ENCODE measurements at places on chromosomes 1 and 21. TPM values are rescaled to one million over a fixed set of nuclear protein-coding genes. Genes with fewer than 3 reads are reported as not detected.

GRCh38 chr1:19695772-19696171 is 31.1 kb downstream of the HTR6 start:
- peaks cover 3% of the 10 kb centered on the region for H3K4me1 ChIP-seq
- no peak overlapping the region for H3K4me3 ChIP-seq
- H3K36me3 ChIP-seq, result no peaks in the 10 kb centered on the region
- no peak for DNase-seq
- peak overlapping the region; percentile 53 for H3K27ac ChIP-seq

Gene KNCN
- not detected for total RNA-seq

- peaks cover 25% of the 10 kb centered on the region for H3K4me1 ChIP-seq
- H3K4me3 ChIP-seq, result peak overlapping the region; percentile 96
- peak; percentile 48 for DNase-seq
- peaks cover 5% of the 10 kb centered on the region for H3K36me3 ChIP-seq
Measured at GRCh38 chr1:15833069-15833679, 14.3 kb upstream of the SPEN start.

- peaks cover 22% of the 10 kb centered on the region for H3K27me3 ChIP-seq
- H3K4me3 ChIP-seq, result no peak overlapping the region
- no peak overlapping the region for H3K27ac ChIP-seq
- H3K36me3 ChIP-seq, result no peaks in the 10 kb centered on the region
- H3K4me1 ChIP-seq, result no peaks in the 10 kb centered on the region
- DNase-seq, result no peak
Measured at GRCh38 chr1:78035121-78035520, 10.6 kb upstream of the GIPC2 start.

DNA sequence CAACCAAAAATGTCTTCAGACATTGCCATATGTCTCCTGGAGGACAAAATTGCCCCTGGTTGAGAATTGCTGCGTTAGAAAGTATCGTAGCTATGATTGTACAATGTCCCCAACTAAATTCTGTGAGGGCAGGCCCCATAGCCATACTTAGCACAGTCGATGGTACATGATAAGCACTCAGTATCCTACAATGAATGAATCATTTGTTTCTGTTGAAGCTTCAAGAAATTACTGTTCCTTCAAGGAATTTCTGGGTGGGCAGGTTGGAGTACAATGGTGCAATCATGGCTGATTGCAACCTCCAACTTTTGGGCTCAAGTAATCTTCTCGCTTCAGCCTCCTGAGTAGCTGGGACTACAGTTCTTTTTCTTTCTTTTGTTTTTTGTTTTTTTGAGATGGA is 4.7 kb downstream of the CAP1 start:
- H3K4me3 ChIP-seq, result peak overlapping the region; percentile 97
- peaks cover 77% of the 10 kb centered on the region for H3K4me1 ChIP-seq
- H3K27me3 ChIP-seq, result no peaks in the 10 kb centered on the region
- DNase-seq, result no peak

DNA sequence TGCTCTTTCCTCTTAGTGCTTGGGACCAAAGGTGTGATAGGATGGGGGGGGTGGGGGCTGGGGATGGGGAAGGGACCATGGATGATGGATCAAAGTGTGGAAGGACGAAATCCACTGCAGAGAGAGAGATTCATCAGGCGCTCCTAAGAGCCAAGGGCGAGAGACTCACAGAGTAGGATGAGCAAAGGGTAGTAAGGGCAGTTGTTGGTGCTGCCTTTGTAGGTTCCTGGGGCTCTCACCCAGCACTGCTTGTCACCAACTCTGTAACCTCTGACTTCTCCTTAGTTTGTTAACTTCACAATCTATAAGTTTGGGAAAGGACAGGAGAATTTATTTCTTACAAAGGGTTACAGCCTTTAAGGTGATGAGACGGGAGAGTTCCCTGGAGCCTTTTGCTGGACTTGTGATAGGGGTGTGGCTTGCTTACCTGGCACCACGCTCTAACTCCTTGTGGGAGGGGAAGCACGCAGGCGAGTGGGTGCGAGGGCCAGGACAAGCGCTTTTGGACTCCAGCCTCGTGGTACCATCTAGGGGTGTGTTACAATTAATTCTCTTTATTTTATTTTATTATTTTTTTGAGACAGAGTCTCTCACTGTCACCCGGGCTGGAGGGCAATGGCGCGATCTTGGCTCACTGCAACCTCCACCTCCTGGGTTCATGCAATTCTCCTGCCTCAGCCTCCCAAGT is 1.6 kb upstream of the PDXK start:
- peaks cover 30% of the 10 kb centered on the region for H3K4me1 ChIP-seq
- H3K27me3 ChIP-seq, result no peaks in the 10 kb centered on the region
- peak overlapping the region; percentile 93 for H3K27ac ChIP-seq
- H3K36me3 ChIP-seq, result no peaks in the 10 kb centered on the region
- DNase-seq, result no peak

Gene GBP4
- 23.1 TPM for total RNA-seq

DNA sequence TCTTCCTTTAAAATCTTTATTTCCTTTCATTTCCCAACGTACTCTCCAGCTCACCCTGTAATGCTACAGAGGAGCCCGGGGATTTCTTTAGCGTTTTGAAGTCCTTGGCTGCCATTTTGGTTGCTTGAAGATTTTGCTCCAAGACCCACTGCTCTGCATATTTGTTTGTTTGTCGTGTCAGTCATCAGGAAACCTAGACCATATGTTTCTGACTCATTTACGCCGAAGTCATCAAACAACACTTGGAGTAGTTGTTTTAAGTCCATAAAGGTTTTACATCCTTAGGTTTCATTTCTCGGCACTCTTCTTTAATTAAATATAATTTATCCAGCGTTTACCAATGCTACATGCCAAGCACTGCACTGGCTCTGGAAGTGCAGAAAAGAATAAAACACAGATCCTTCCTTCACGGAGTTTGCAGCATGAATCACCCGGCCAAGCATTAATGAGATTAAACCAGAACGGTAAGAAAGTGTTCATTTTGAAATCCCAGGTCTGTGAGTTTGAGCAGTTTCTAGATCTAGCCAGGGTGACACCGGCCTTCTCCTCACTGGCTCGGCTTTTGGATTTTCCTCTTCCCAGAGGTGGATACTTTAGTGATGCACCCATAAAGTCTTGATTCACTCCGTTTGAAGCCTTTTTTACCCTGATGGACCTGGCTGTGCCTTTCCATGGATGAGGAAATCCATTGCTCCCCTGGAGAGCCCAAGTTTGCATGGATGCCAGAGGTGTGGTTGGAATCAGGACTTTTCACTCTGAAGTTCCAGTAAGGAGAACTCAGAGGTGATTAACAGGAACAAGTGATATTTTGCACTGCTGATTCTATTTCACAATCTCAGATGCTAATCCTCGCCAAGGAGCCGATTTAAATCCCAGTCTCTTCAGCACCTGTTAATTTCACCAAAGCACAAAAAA is 109.3 kb downstream of the KAZN start:
- no peak overlapping the region for H3K27ac ChIP-seq
- no peak overlapping the region for H3K4me3 ChIP-seq
- H3K4me1 ChIP-seq, result no peaks in the 10 kb centered on the region
- peaks cover 12% of the 10 kb centered on the region for H3K36me3 ChIP-seq

DNA sequence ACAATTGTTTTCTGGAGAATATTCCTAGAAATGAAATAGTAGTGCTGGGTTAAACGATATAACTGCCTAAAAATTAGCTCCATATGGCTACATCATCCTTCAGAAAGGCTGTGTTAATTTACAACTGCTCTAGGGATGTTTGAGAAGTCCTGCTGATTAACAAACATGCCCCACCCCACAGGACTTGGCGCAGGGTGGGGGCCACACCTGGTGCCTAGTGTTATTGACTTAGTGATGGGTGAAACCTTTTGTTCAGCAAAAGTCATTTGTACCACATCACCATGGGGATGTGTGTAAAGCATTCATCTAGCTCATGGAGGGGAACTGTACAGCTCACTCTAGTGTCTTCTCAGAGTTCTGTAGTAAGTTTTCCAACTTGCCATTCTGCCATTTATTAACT is 492.8 kb downstream of the CAMTA1 start:
- no peak for DNase-seq
- no peaks in the 10 kb centered on the region for H3K36me3 ChIP-seq
- no peak overlapping the region for H3K4me3 ChIP-seq
- H3K4me1 ChIP-seq, result no peaks in the 10 kb centered on the region
- H3K27me3 ChIP-seq, result peaks cover 31% of the 10 kb centered on the region

GRCh38 chr1:15246960-15247614 is at the start of gene FHAD1:
TSS of gene FHAD1 (plus strand) at chr1:15247223. CDS start at chr1:15251785, 4,562 bp downstream.
- peak; percentile 33 for DNase-seq
- H3K27ac ChIP-seq, result peak within 1 kb of the TSS; percentile 68
- peak within 1 kb of the TSS; percentile 71 for H3K4me3 ChIP-seq
- peaks cover 55% of the 10 kb centered on the region for H3K27me3 ChIP-seq
- H3K4me1 ChIP-seq, result peaks cover 14% of the 10 kb centered on the region

GRCh38 chr1:243786531-243786930 is 63.5 kb downstream of the AKT3 start:
- DNase-seq, result no peak
- H3K4me1 ChIP-seq, result peaks cover 37% of the 10 kb centered on the region
- no peak overlapping the region for H3K27ac ChIP-seq

DNA sequence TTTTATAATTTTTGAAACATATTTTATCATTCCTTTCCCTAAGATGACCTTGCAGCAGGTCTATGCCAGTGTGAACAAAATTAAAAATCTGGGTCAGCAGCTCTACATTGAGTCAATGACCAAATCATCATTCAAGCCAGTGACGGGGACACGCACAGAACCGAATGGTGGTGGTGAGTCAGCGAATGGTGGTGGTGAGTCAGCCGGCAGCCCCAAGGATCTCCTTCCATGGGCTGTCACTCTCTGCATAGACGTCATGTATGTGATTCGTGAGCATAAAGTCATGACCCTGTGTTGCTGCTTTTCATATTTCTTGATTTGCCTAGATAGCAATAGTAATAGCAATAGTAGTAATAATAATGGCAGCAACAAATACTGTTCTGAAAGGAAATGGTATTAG is 26.3 kb downstream of the PER3 start:
- no peak for DNase-seq
- peaks cover 48% of the 10 kb centered on the region for H3K36me3 ChIP-seq
- H3K27ac ChIP-seq, result no peak overlapping the region
- H3K4me3 ChIP-seq, result no peak overlapping the region
- H3K4me1 ChIP-seq, result no peaks in the 10 kb centered on the region

GRCh38 chr1:40951943-40952743 is 27.4 kb upstream of the CTPS1 start:
- peak; percentile 52 for DNase-seq
- no peaks in the 10 kb centered on the region for H3K36me3 ChIP-seq
